ENCODE measurements at places on chromosomes 11 and 22.

DNA sequence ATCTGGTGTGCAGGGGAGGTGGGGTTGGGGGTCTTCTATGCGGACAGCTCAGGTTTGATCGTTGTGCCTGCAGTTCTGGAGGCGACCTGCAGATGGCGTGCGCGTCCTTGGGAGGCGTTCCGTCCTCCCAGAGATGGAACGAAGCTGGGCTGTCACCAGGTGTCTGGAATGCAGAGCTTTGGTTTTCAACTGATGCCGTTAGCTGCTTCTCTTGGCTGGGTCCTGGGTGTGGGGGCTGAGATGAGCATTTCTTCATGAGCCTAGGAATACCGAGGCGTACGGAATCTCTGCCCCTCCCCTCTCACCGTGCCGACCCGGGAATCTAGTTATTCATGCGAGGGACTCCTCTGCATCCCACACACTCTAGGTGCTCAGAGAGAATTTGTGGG lies 98.6 kb downstream of the CEP164 start:
- DNase-seq, result peak; percentile 41

DNA sequence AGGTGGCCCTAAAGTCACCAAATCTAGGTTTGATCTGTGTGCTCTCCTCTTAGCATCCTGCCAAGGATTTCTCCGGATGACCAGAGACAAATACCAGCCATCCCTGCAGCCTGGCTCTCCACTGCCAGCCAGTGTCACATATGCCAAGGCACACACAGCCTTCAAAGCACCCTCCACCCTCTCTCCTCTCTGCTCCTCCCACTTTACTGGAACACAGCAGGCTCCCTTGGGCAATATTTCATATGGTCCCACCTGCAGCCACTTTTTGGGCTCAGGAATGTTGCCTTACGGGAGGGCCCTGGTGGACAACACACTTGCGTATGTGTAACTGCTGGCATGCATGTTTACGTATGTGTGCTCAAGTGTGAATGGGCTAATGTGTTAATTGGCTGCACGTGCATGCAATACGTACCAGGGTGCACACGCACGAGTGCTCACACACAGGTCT lies 183.9 kb downstream of the CEP164 start:
- no peak for DNase-seq

GRCh38 chr11:123188508-123189165 lies 6.4 kb downstream of the CLMP start:
- DNase-seq, result peak; percentile 5

GRCh38 chr11:123973816-123974215 lies 3.8 kb downstream of the OR10S1 start:
- DNase-seq, result no peak
